ENCODE measurements at places on chromosomes 3 and 15. TPM values are rescaled to one million over a fixed set of nuclear protein-coding genes. Genes with fewer than 3 reads are reported as not detected.

DNA sequence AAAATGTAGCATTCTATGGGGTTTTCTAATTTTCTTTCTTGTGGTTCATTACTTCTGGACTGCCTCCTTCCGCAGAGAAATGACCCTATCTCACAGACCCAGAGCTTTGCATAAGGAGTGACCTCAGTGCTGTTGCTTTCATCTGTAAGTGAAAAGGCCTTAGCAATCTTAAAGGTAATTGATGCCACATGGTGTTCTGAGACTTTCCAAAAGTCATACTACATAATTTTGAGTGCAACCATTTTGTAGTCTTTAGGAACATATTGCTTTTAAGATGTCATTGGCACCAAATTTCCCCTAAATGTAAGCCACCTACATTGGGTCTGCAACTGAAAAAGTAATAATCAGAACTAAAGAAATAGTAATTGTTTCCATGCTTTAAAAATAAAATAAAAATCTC lies 9.2 kb upstream of the HHLA2 start:
- H3K27ac ChIP-seq, result no peak overlapping the region
- H3K27me3 ChIP-seq, result peaks cover 2% of the 10 kb centered on the region
- H3K4me1 ChIP-seq, result peaks cover 24% of the 10 kb centered on the region
- H3K36me3 ChIP-seq, result peaks cover 4% of the 10 kb centered on the region
- DNase-seq, result no peak

DNA sequence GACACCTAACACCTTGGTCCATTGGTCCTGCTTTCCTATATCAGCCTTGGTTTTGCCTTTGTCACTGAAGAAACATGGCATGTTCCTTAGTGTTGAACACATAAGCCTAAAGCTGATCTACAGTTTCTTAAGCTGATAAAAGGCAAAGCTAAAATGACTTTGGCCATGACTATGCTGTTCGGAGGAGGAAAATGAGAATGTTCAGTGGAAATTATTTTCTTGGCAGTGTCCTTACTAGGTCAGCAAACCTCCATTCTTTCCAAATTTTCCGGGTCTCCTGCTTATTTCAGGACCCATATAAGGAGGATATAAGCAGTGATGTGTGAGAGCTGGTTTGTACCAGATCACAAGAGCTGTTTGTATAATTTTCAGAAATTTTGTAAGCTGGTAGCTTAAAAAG lies 832.9 kb upstream of the CFAP20DC start:
- H3K27me3 ChIP-seq, result no peaks in the 10 kb centered on the region
- H3K36me3 ChIP-seq, result peaks cover 11% of the 10 kb centered on the region
- H3K4me3 ChIP-seq, result no peak overlapping the region
- DNase-seq, result no peak
- peaks cover 70% of the 10 kb centered on the region for H3K4me1 ChIP-seq

DNA sequence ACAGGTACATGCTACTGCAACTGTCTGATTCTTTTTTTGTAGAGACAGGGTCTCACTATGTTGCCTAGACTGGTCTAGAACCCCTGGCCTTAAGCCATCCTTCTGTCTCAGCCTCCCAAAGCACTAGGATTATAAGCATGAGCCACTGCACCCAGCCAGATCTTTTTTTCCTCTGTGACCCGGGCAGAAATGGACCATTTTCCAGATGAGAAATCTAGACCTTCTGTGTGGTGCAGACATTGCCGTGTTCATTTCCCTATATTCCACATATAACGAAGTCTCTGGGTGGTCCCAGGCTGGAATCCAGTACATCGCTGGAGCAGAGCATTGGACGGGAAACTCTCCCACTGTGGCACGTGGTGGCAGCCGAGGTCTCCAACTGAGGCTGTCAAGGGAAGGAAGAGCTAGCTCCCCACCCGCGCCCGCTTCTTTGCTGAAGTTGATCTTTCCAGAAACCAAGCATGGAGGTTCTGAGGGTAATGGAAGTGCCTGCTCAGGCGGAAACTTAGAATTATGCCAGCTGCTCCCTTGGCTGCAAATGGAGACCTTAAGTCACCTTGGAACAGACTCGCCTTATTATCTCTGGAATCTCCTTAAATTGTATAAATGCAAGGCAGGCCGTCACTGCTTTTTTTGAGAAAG lies 23.1 kb upstream of the TXNRD3 start:
- peaks cover 4% of the 10 kb centered on the region for H3K4me1 ChIP-seq
- DNase-seq, result no peak
- no peaks in the 10 kb centered on the region for H3K36me3 ChIP-seq
- no peak overlapping the region for H3K27ac ChIP-seq
- H3K27me3 ChIP-seq, result peaks cover 3% of the 10 kb centered on the region

Gene SHF
- 18.7 TPM for total RNA-seq

Gene KBTBD12
- not detected for total RNA-seq

All from activated CD4-positive, alpha-beta T cell treated with anti-CD3 and anti-CD28 coated beads for 36 hours (primary cell).